ENCODE measurements at places on chromosomes 13 and 19.

GRCh38 chr19:19490214-19490968, 25.0 kb downstream of the TSSK6 start:
- DNase-seq: peak; percentile 67

GRCh38 chr13:95355494-95355893, 54.2 kb upstream of the ABCC4 start:
- no peak for DNase-seq

- DNase-seq: no peak
Measured at GRCh38 chr13:113601166-113602070, 16.9 kb downstream of the TFDP1 start.

DNA sequence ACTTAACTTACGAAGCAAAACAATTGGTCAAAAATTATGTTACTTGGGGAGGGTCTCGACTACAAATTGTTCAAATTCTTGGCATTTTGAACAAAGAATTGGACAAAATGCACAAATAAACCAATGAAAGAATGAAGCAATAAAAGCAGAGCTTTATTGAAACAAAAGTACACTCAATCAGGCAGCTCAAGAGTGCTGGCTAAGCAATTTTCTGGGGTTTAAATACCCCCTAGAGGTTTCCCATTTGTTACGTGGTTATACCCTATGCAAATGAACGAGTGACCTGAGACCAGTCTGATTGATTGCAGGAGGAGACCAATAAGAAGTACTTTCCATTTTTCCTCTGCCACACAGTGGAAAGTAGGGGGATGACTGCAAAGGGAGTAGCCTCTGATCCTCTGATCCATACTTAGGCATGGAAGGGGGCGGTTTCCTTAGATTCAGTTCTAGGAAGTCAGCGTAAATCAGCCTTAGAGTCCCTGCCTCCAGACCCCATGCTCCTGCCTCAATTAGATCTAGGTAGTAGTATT, 228.6 kb downstream of the EFNB2 start:
- no peak for DNase-seq

DNA sequence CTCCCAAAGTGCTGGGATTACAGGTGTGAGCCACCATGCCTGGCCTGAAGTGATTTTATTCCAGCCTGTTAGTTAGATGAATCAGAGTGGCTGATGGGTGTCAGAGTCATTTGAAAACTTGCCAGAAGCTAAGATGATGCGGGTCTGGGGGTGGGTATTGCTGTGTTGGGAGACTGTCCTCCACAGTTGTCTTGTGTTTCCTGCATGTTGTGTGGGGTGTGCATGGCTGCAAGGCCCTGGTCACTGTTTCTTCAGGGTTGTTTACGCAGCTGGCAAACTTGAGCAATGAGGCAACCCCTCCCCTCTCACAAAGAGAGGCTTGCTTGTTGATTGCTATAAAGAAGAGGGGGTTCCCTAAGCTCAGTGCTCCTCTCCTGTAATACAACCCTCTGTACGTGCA, 71.8 kb downstream of the TRPM4 start:
- no peak for DNase-seq

DNA sequence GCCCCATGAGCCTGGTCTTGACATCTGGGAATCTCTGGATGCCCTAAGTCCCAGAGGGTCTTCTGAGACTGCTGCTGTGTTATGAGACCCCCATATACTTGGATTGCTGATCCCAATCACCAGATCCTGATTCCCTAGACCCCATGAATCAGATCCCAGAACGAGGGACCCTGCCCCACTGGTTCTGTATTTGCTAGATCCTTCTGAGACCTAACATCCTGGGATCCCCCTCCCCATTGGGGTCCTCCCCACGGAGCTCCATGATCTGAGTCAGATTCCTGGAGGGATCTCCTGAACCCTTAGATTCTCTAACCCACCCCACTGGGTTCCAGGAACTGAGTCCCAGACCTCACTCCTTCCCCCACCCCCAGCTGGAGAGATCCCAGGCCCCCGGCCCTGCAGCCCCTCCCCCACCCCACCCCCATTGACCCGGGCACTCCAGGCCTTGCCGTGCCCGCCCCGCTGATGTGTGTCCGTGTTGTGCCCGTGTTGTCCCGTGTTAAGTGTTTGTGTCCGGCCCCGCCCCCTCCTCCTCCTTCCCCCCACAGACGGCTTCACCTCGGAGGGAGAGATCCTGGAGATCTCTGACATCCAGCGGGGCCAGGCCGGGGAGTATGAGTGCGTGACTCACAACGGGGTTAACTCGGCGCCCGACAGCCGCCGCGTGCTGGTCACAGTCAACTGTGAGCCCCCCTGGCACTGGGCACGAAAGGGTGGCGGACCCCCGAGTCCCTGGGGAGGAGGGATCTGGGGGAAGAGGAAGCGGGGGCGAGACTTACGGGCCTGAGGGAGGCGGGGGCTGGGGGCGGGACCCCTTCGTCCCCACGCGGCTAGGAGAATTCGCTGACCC, 15.0 kb downstream of the IGLON5 start:
- no peak for DNase-seq

- DNase-seq: no peak
Measured at GRCh38 chr13:94415500-94416237, 63.8 kb downstream of the DCT start.
